Upper lobe of left lung (tissue), 6 donors: ENCODE measurements at places on chromosomes 3 and 15.

- no peaks in the 10 kb centered on the region for H3K4me1 ChIP-seq
- no peak for DNase-seq
- H3K27me3 ChIP-seq: no peaks in the 10 kb centered on the region
- no peak overlapping the region for H3K4me3 ChIP-seq
- no peaks in the 10 kb centered on the region for H3K36me3 ChIP-seq
- no peak overlapping the region for H3K27ac ChIP-seq
Measured at GRCh38 chr3:71180524-71180923, 403.0 kb downstream of the FOXP1 start.

DNA sequence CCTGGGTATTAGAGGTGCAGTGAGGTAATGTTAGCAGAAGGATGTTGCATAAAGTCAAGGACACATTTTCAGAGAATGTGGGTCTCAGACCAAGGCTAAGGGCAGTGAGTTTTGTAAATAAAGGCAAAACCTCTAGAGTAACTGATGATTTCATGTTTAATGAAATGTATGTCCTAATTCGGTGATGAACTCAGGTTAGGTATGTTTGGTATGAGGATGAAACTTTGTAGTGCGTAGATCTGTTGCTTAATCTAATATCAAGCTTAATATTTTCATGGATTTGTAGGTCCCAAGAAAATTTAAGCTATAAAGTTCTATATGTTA, 3.6 kb downstream of the USP50 start:
- H3K27me3 ChIP-seq: no peaks in the 10 kb centered on the region
- no peaks in the 10 kb centered on the region for H3K4me1 ChIP-seq
- no peaks in the 10 kb centered on the region for H3K36me3 ChIP-seq
- H3K4me3 ChIP-seq: no peak overlapping the region

GRCh38 chr15:45093622-45094357, 20.2 kb downstream of the DUOX2 start:
- no peak overlapping the region for H3K4me3 ChIP-seq
- no peaks in the 10 kb centered on the region for H3K36me3 ChIP-seq
- DNase-seq: no peak
- no peaks in the 10 kb centered on the region for H3K27me3 ChIP-seq

- no peaks in the 10 kb centered on the region for H3K27me3 ChIP-seq
- H3K36me3 ChIP-seq: no peaks in the 10 kb centered on the region
- no peak overlapping the region for H3K27ac ChIP-seq
- no peak for DNase-seq
- no peak overlapping the region for H3K4me3 ChIP-seq
Measured at GRCh38 chr3:12467746-12468145, 16.5 kb upstream of the TSEN2 start.

DNA sequence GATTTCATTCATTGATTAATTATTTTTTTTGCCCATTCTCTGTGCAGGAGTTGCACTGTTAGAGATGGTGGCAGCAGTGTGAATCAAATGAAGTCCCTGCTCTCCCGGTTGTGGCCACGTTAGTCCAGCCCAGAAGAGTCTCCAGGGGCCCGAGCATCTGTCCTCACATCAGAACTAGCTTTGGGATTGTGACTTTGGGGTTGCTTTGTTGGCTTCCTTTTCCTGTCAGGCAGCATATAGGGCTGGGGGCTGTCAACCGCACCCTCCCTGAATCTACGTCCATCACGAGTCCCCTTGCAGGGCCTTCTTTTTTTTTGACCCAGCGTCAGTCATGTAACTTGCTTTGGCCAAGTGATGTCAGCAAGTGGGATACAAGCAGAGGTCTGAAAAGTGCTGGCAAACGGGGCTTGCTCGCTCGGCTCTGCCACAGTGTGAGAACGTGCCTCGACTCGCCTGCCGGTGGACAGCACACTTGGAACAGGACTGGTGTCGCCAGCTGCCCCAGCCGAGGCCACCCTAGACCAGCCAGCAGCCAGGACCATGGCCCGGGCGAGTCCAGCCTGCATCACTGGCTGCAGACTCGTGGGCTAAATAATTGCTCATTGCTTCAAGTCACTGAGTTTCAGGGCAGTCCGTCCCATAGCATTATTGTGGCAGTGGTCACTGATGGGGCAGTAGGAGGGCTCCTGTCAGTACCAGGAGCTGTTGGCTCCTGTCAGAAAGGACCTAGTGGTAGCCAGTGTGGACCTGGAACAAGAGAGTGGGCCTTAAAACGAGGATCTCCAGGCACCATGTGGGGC, 151.6 kb upstream of the MEF2A start:
- no peak for DNase-seq
- no peak overlapping the region for H3K4me3 ChIP-seq
- no peak overlapping the region for H3K27ac ChIP-seq

DNA sequence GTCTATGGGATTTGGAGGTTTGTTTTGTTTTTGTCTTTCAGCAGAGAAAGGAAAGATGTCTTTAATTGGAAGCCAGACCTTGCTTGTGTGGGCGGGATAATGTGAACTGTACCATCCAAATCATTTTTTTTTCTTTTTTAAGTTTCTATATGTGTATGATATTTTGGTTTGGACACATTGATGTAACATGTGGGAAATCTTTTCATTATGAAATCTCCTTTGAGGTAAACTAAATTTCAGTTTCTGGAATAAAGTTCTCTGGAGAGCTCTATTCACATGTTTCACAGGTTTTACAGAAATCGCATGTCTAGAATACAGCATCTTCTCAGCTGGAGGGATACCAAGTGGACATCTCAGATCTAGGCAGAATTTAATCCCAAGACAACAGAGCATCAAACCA, 451.5 kb upstream of the MDFIC2 start:
- H3K27me3 ChIP-seq: no peaks in the 10 kb centered on the region
- no peak overlapping the region for H3K4me3 ChIP-seq
- no peak for DNase-seq
- H3K27ac ChIP-seq: no peak overlapping the region
- no peaks in the 10 kb centered on the region for H3K36me3 ChIP-seq

DNA sequence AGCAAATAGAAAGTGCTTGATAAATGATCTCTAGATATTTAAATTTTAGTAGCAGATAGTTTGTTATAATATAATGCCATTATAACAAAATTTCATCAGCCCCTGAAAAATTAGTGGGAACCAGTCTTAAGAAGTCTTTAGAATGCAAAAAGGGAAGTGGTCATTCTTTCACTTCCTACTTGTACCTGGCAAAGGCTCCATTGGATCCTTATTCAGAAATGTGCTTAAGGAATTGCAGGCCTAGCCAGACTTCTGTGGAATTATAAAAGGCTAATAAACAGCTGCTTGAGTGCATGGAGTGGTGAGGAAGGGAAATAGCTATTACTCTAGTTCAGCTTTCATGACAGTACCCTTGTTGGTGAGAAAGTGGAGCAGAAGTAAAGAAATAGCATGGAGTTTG, 24.2 kb downstream of the PPM1L start:
- DNase-seq: no peak
- H3K4me3 ChIP-seq: no peak overlapping the region
- H3K27me3 ChIP-seq: no peaks in the 10 kb centered on the region
- H3K36me3 ChIP-seq: no peaks in the 10 kb centered on the region
- H3K4me1 ChIP-seq: peaks cover 5% of the 10 kb centered on the region
